ENCODE measurements at places on chromosomes 12 and 14.

DNA sequence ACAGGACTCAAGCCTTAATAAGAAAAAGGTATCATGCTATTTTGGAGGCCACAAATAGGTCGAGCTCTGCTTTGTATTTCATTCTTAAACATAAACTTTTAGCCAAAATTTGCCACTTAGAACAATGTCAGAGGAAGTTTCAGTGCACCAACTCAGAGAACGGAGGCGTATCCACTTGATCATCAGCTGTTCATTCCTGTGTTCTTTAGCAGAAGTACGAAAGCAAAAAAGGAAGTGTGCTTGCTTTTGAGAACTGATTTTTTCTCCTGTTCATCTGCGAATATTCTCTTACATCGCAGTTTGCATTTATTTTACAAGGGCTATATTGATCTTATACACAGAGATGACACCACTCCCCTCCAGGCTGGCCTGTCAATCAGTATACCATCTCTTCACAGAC lies 188.6 kb upstream of the SOX5 start:
- H3K27ac ChIP-seq, result no peak overlapping the region
- no peaks in the 10 kb centered on the region for H3K4me1 ChIP-seq
- ATAC-seq, result no peak
- no peaks in the 10 kb centered on the region for H3K27me3 ChIP-seq
- no peak overlapping the region for H3K4me3 ChIP-seq

- H3K27me3 ChIP-seq, result no peaks in the 10 kb centered on the region
- peak; percentile 39 for ATAC-seq
- no peaks in the 10 kb centered on the region for H3K36me3 ChIP-seq
- H3K4me1 ChIP-seq, result no peaks in the 10 kb centered on the region
- H3K4me3 ChIP-seq, result no peak overlapping the region
- no peak overlapping the region for H3K27ac ChIP-seq
Observed at GRCh38 chr14:96762650-96763049, 34.5 kb upstream of the VRK1 start.

GRCh38 chr14:35879654-35880249 lies 53.6 kb downstream of the BRMS1L start:
- peaks cover 10% of the 10 kb centered on the region for H3K4me1 ChIP-seq
- H3K4me3 ChIP-seq, result no peak overlapping the region
- H3K27me3 ChIP-seq, result no peaks in the 10 kb centered on the region
- no peak overlapping the region for H3K27ac ChIP-seq

DNA sequence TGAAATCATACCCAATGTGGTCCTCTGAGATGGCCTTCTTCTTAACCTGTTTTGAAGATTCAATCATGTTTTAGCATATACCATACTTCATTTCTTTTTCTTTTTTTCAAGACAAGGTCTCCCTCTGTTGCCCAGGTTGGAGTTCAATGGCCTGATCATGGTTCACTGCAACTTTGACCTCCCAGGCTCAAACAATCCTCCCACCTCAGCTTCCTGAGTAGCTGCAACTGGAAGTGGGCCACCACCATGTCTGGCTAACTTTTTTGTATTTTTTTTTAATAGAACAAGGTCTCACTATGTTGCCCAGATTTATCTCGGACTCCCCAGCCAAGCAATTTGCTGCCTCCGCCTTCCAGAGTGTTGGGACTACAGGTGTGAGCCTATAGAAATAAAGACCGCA lies 30.4 kb downstream of the SOAT2 start:
- no peaks in the 10 kb centered on the region for H3K4me1 ChIP-seq
- H3K27me3 ChIP-seq, result no peaks in the 10 kb centered on the region
- no peaks in the 10 kb centered on the region for H3K36me3 ChIP-seq
- no peak overlapping the region for H3K4me3 ChIP-seq
- no peak for ATAC-seq
- H3K27ac ChIP-seq, result no peak overlapping the region

DNA sequence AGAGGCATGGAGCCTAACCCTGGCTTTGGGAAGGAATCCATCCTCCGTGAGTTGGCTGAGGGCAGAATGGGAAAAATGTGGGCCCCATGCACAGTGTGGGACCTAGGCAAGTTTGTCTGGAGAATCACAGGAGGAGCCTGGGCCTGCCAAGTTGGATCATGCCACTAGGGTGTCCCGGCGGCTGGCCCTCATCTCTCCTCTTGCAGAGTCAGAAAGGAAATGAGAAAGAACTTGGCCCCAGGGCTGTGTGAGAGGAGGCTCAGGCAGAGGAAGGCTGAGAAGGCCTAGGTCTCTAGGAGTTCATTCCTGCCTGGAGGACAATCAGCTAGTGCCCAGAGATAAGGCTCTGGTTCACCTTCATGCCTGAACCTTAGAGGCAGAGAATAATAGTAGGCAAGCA lies 2.5 kb upstream of the ESRRB start:
- no peak overlapping the region for H3K4me3 ChIP-seq
- H3K27ac ChIP-seq, result no peak overlapping the region
- H3K27me3 ChIP-seq, result peaks cover 63% of the 10 kb centered on the region
- peaks cover 24% of the 10 kb centered on the region for H3K4me1 ChIP-seq
- no peaks in the 10 kb centered on the region for H3K36me3 ChIP-seq

- ATAC-seq, result no peak
- H3K4me1 ChIP-seq, result no peaks in the 10 kb centered on the region
- no peaks in the 10 kb centered on the region for H3K27me3 ChIP-seq
- no peak overlapping the region for H3K27ac ChIP-seq
- H3K4me3 ChIP-seq, result no peak overlapping the region
- peaks cover 15% of the 10 kb centered on the region for H3K36me3 ChIP-seq
Observed at GRCh38 chr12:99644629-99645028, 2.9 kb upstream of the GARIN6 start.

DNA sequence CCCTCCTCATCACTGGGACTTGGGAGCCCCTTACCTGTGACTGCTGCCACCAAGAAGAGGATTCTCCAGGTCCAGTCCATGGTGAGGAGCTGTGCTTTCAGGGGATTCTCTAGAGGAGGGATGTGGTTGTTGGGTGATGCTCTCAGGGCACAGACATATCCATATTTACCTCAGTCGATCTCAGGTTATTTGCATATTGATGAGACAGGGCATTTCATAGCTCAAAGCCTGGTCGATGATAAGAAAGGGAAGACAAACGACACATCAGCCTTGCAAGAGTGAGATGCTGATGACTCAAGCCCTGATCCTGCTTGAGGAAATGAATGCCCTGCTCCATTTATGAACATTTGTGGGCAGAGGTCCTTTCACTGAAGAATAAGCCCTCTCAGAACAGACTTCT lies 981.0 kb downstream of the TMEM121 start:
- H3K27me3 ChIP-seq, result peaks cover 13% of the 10 kb centered on the region
- no peak overlapping the region for H3K4me3 ChIP-seq
- H3K27ac ChIP-seq, result no peak overlapping the region
- H3K4me1 ChIP-seq, result no peaks in the 10 kb centered on the region

DNA sequence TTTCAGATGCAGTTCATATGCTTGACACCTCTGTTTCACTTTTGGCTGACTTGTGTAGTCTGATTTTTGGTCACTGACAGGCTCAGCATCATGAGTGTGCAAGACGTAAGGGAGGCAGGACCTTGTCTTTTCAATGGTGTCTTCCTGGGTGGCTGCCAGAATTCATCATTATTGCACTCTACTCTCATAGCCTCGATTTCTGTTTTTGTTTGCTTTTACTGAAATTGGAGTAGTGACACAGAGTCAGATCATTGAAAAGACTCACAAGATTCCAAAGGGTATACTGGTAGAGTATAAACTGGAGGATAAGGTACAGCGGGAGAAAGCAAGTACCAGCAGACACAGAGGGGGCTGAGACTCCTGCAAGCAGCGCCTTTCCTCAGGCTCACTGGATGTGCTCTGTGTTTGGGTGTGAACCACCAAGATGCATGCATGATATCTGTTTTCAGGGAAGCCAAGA lies 126.3 kb upstream of the FGD4 start:
- peaks cover 18% of the 10 kb centered on the region for H3K4me1 ChIP-seq
- ATAC-seq, result no peak
- no peak overlapping the region for H3K4me3 ChIP-seq
- H3K36me3 ChIP-seq, result no peaks in the 10 kb centered on the region
- no peaks in the 10 kb centered on the region for H3K27me3 ChIP-seq
- no peak overlapping the region for H3K27ac ChIP-seq

GRCh38 chr12:27498149-27498548 lies 25.9 kb upstream of the PPFIBP1 start:
- H3K27ac ChIP-seq, result no peak overlapping the region
- no peaks in the 10 kb centered on the region for H3K27me3 ChIP-seq
- ATAC-seq, result no peak
- no peak overlapping the region for H3K4me3 ChIP-seq
- no peaks in the 10 kb centered on the region for H3K4me1 ChIP-seq
- H3K36me3 ChIP-seq, result no peaks in the 10 kb centered on the region

DNA sequence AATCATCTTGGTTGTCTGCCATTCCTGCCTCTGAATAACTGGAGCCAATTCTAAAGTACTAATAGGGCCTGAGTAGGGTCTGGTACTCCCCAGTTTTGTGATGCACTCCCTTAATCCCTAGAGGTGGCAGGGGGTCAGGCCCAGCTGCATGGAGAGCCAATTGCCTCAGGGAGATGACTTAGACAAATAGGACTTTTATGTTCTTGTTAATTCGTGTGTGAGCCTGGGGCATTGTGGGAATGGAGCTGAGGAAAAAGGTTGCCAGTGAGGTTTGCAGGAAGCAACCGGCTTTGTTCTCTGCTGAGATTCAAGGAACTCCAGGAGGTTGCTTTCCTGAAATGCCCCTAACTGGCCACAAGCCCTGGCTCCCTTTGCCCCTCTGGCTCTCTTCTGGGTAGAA lies 6.8 kb upstream of the DCD start:
- no peaks in the 10 kb centered on the region for H3K36me3 ChIP-seq
- no peak overlapping the region for H3K27ac ChIP-seq
- ATAC-seq, result no peak
- no peak overlapping the region for H3K4me3 ChIP-seq

GRCh38 chr12:52645982-52646381 lies 6.0 kb downstream of the KRT2 start:
- H3K4me3 ChIP-seq, result no peak overlapping the region
- H3K27me3 ChIP-seq, result peaks cover 8% of the 10 kb centered on the region
- ATAC-seq, result no peak
- no peaks in the 10 kb centered on the region for H3K4me1 ChIP-seq

- H3K4me1 ChIP-seq, result peaks cover 10% of the 10 kb centered on the region
- H3K4me3 ChIP-seq, result no peak overlapping the region
- H3K27me3 ChIP-seq, result no peaks in the 10 kb centered on the region
- H3K36me3 ChIP-seq, result no peaks in the 10 kb centered on the region
- no peak overlapping the region for H3K27ac ChIP-seq
Observed at GRCh38 chr12:94706250-94706661, 55.9 kb upstream of the TMCC3 start.

GRCh38 chr14:76577090-76577489 lies 184.2 kb upstream of the VASH1 start:
- H3K4me1 ChIP-seq, result no peaks in the 10 kb centered on the region
- H3K27me3 ChIP-seq, result peaks cover 42% of the 10 kb centered on the region
- ATAC-seq, result no peak
- H3K27ac ChIP-seq, result no peak overlapping the region
- no peaks in the 10 kb centered on the region for H3K36me3 ChIP-seq

DNA sequence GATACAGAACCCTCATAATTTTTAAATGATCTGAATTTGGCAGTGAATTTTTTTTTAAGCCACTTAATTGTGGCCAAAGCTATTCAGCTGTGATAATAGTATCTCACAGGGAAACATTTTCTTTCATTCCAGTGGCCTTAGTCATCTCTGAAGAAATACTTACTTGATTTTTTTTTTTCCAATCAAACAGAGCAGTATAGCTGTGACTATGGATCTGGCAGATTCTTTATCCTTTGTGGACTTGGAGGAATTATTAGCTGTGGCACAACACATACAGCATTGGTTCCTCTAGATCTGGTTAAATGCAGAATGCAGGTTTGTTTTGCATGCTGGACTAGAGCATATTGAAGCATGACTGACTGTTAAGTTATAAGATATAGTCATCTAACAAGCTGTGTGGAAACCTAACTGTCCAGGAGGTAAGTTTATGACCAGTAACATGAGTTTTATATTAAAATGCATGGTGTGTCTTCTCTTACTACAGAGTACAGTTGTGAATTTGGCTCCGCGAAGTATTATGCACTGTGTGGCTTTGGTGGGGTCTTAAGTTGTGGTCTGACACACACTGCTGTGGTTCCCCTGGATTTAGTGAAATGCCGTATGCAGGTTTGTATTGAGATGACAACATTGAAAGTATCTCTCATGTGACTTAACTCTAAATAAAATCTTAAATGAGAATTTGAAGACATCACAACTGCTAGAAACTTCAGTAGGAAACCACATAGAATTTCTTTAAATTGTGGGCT lies 1.9 kb downstream of the SLC25A3 start:
- no peaks in the 10 kb centered on the region for H3K27me3 ChIP-seq
- peaks cover 43% of the 10 kb centered on the region for H3K4me1 ChIP-seq
- H3K4me3 ChIP-seq, result peak overlapping the region; percentile 87
- no peak for ATAC-seq
- H3K27ac ChIP-seq, result peak overlapping the region; percentile 99
- peaks cover 4% of the 10 kb centered on the region for H3K36me3 ChIP-seq

- ATAC-seq, result no peak
- H3K27ac ChIP-seq, result no peak overlapping the region
- no peaks in the 10 kb centered on the region for H3K4me1 ChIP-seq
- H3K36me3 ChIP-seq, result no peaks in the 10 kb centered on the region
- H3K4me3 ChIP-seq, result no peak overlapping the region
Observed at GRCh38 chr12:57464569-57464968, 5.0 kb downstream of the GLI1 start.

- no peak overlapping the region for H3K4me3 ChIP-seq
- H3K4me1 ChIP-seq, result peaks cover 5% of the 10 kb centered on the region
- ATAC-seq, result no peak
- H3K27me3 ChIP-seq, result no peaks in the 10 kb centered on the region
- no peak overlapping the region for H3K27ac ChIP-seq
Observed at GRCh38 chr12:69457433-69457832, 12.8 kb upstream of the FRS2 start.

GRCh38 chr14:29462321-29462720 lies 465.3 kb downstream of the PRKD1 start:
- no peak for ATAC-seq
- H3K36me3 ChIP-seq, result no peaks in the 10 kb centered on the region
- no peak overlapping the region for H3K4me3 ChIP-seq

DNA sequence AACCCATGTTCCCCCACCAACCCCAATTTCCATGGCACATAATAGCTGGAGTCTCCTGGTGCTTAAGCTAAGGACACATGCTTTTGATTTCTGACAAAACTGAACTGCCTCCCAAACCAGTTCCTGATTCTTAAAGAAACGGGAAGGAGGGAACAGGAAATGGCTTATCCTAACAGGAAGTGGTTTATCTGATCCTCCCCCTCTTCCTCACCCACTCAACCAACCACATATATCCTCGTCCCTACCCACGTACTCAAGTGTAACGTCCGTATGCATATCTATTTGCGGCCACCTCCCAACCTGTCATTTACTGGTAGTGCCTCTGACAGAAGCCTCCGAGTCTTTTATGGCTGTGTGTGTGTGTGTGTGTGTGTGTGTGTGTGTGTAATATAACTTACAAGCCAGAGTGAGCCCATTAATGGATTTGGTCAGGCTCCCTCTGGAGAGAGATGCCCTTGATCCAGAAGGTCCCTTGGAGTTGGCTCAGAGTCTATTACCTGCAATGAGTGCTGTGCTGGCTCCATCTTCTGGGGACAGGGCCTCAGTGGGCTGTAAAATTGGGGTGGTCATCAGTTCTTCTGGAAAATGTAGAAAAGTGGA lies 7.7 kb downstream of the DAZAP2 start:
- ATAC-seq, result peak; percentile 45
- peaks cover 49% of the 10 kb centered on the region for H3K36me3 ChIP-seq
- H3K4me3 ChIP-seq, result no peak overlapping the region
- H3K27ac ChIP-seq, result peak overlapping the region; percentile 18
- no peaks in the 10 kb centered on the region for H3K27me3 ChIP-seq

GRCh38 chr12:67714648-67715047 lies 66.1 kb downstream of the DYRK2 start:
- no peaks in the 10 kb centered on the region for H3K36me3 ChIP-seq
